ENCODE measurements at places on chromosomes 3 and 15.

DNA sequence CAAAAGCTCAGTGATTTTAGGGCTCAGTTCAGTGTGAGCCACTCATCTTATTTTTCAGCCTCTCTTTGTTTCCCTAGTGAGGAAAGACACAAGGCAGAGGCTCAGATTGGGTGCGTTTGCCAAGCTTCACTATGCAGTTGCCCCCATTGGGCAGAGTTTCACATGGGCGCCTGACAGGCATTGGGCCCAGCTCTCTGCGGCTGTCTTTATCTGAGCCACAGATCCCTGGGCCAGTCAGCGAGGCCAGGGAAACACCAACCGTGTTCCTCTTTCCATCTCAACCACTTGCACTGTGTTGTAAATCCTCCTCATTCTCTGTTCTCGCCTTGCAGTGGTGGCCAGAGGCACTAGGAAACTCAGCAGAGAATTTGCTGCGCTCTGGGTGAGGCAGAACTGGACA is 10.8 kb downstream of the ESYT3 start:
- DNase-seq, result no peak

DNA sequence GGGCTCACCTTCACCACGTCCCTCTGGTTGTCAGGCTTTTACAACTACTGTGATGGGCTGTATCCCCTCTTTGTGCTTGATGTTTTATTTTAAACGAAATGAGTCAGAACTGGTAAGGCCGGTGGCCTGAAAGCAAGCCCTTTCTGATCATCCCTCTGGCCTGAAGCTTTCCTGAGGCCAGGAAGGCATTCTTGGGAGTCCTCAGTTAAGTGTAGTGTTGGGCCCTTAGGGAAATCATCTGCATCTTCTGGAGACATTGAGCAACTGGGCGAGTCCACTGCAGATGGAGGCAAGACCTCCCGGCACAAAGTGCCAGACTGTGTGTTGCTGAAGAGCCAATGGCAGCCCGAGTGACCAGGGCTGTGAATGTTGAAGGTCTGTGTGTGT is 33.0 kb upstream of the AMOTL2 start:
- no peak for DNase-seq

- no peak for DNase-seq
These were observed 4.0 kb downstream of the PATL2 start for GRCh38 chr15:44706946-44707636.

DNA sequence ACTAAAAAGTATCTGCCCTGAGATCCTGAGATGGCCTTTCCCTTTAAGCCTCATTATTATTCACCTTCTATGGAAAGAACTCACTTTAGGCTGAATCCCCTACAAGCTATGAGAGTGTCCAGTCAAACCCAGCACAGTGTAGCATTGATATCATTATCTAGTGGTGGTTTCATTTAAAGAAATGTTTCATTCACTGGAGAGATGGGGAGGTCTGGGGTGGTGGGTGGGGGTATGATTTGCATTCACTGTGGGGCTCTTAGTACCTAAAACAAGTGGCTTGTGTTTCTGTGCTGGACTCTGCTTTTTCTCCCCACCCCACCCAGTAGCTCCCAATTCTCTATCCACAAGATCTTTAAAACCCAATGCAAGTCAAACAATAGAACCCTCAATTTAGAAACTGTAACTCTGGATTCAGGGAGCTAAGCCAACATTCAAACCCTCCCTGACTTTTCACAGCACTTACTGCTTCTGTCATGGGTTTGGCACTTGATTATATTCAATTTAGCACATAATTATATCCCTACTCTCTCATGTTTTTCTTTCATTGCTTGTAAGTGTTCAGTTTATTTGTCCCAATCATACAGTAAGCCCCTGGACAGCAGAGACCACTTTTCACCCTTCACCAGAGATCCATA is 310.5 kb upstream of the THBS1 start:
- no peak for DNase-seq

- no peak for DNase-seq
These were observed 41.9 kb downstream of the PCOLCE2 start for GRCh38 chr3:142846779-142847577.

GRCh38 chr3:186427627-186428281 is 65.7 kb upstream of the DGKG start:
- no peak for DNase-seq

GRCh38 chr3:9397906-9398699 is 688 bp downstream of the SETD5 start:
- peak; percentile 9 for DNase-seq

- no peak for DNase-seq
These were observed 43.4 kb upstream of the SEC22A start for GRCh38 chr3:123158330-123158729.

GRCh38 chr3:129565902-129566301 is 22.9 kb downstream of the H1-8 start:
- DNase-seq, result no peak

DNA sequence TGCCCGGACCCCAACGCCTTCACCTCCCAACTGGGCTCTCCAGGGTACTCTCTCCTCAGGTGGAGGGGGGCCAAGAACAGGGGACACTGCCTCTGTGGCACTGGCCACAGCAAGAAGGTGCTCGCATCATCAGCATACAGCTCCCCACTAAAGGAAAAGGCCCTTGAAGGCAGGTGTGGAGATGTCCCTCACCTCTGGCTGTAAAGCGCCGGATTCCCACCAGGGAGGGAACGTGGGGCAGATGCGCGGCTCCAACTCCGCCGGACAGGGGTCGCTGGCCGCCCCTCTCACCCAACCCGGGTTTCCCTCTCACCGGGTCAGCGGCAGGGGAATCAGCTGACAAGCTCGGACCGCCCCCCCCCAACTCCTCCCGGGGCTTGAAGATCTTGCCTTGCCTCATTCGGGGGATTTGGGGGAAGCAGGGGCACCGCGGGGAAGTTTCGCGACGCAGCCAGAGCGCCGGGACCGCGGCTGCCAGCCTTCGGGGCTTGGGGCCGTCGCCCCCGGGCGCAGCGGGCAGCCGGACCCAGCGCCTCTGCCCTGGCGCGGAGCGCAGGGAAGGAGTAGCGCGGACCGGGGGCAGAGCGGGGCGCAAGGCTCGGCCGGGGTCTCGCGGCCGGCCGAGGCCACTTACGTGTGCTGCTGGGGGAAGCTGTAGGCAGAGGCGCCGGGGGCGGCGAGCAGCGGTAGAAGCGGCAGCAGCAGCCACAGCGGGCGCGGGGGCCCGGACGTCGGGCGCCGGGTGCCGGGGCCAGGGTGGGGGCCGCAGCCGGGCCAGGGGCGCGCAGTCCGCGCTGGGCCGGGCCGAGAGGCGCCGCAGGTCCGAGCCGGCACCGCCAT is 630 bp downstream of the CACNA2D2 start:
- no peak for DNase-seq

Data from CD4-positive, alpha-beta T cell treated with Interleukin-1 beta for 1 hour (primary cell).